ENCODE measurements at places on chromosomes 12 and 14. TPM values are rescaled to one million over a fixed set of nuclear protein-coding genes. Genes with fewer than 3 reads are reported as not detected.

LALBA gene
- not detected for total RNA-seq

DNA sequence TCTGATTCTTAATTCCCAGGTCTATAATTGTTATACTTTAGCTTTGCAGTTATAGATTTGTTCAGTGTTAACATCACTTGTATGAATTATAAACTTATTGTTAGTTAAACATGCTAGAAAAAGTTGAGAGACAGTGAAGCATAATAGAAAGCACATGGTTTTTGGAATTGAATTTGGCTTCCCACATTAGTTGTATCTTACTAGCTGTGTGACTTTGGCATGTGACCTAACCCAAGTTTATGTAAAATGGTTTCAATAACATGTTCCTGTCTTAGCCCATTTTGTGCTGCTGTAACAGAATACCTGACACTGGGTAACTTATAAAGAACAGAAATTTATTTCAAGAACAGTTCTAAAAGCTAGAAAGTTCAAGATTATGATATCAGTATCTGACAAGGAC lies 146.3 kb downstream of the PDE3A start:
- DNase-seq, result no peak
- H3K4me3 ChIP-seq, result no peak overlapping the region
- H3K4me1 ChIP-seq, result peaks cover 92% of the 10 kb centered on the region
- H3K27ac ChIP-seq, result peak overlapping the region; percentile 41
- no peaks in the 10 kb centered on the region for H3K36me3 ChIP-seq

GRCh38 chr12:53499266-53500141 lies at the start of gene MAP3K12:
Gene MAP3K12 (minus strand): TSS chr12:53499458. CDS start chr12:53487391, 12,067 bp downstream.
- peak; percentile 68 for DNase-seq
- H3K27me3 ChIP-seq, result no peaks in the 10 kb centered on the region
- peak within 1 kb of the TSS; percentile 99 for H3K27ac ChIP-seq

DNA sequence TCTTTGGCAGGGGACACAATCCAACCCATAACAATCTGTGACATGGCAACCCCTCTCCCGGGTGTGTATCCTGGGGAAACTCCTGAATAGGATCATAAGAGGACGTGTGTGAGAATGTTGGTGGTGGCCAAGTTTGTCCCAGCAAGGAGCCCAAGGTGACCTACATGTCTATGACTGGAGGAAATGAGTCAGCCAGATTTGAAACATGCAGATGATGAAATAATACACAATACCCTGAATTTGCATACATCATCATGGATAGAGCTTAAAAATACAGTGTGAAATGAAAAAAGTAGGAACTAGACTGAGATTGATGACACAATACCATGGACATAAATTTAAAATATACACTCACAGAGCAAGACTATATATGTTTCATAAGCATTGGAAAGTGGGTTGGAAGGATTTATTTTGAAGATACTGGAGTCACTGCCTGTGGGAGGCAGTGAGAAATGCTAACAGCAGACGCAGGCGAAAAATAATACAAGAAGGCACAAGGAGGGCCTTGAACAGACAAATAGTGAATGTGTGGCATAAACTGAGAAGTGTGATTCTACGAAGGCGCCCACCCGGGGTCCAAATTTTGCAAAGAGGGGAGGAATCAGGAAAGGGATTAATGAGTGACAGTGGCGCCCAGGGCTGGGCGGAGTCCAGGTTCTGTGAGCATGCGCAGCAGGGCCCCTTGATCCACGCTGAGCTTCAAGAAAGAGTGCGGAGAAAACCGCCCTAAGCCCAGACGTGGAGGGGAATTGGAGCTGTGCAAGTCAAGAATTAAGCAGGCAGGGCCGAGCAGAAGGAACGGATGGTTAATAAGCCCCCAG lies 7.0 kb upstream of the MAP1LC3B2 start:
- no peaks in the 10 kb centered on the region for H3K27me3 ChIP-seq
- no peak for DNase-seq
- H3K27ac ChIP-seq, result no peak overlapping the region
- peaks cover 18% of the 10 kb centered on the region for H3K4me1 ChIP-seq

- no peak for DNase-seq
- no peaks in the 10 kb centered on the region for H3K36me3 ChIP-seq
- H3K27me3 ChIP-seq, result no peaks in the 10 kb centered on the region
- H3K27ac ChIP-seq, result no peak overlapping the region
- H3K4me3 ChIP-seq, result no peak overlapping the region
Measured at GRCh38 chr12:94590428-94590827, 59.9 kb downstream of the TMCC3 start.

DNA sequence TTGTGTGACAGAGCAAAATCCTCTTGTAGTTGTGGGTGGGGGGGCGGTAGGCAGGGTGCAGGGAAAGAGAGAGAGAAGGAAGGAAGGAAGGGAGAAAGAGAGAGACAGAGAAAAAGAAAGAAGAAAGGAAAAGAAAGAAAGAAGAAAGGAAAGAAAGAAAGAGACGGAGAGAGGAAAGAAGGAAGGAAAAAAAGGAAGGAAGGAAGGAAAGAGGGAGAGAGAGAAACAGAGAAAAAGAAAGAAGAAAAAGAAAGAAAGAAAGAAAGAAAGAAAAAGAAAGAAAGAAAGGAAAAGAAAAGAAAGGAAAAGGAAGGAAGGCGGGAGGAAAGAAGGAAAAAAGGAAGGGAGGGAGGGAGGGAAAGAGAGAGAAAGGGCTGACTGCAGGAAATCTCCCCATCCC lies 17.6 kb upstream of the FAIM2 start:
- H3K27ac ChIP-seq, result peak overlapping the region; percentile 63
- no peak overlapping the region for H3K4me3 ChIP-seq
- DNase-seq, result no peak
- H3K4me1 ChIP-seq, result peaks cover 16% of the 10 kb centered on the region
- no peaks in the 10 kb centered on the region for H3K36me3 ChIP-seq
- H3K27me3 ChIP-seq, result peaks cover 15% of the 10 kb centered on the region

Data from left ventricle myocardium inferior (tissue), 1 donor.